ENCODE measurements at places on chromosomes 13 and 19. TPM values are rescaled to one million over a fixed set of nuclear protein-coding genes. Genes with fewer than 3 reads are reported as not detected.

The ZNF552 gene
- 13.7 TPM for polyA plus RNA-seq

The GJB2 gene
- polyA plus RNA-seq: 11.1 TPM

The PLPPR3 gene
- 11.7 TPM for polyA plus RNA-seq

The IGSF23 gene
- polyA plus RNA-seq: 0.21 TPM

The KLK13 gene
- polyA plus RNA-seq: 0.52 TPM
